ENCODE measurements at places on chromosomes 16 and 17.

GRCh38 chr16:57830890-57831484 lies 28.7 kb upstream of the KIFC3 start:
- DNase-seq = no peak

GRCh38 chr16:28182183-28182582 lies 29.6 kb downstream of the XPO6 start:
- DNase-seq = no peak

DNA sequence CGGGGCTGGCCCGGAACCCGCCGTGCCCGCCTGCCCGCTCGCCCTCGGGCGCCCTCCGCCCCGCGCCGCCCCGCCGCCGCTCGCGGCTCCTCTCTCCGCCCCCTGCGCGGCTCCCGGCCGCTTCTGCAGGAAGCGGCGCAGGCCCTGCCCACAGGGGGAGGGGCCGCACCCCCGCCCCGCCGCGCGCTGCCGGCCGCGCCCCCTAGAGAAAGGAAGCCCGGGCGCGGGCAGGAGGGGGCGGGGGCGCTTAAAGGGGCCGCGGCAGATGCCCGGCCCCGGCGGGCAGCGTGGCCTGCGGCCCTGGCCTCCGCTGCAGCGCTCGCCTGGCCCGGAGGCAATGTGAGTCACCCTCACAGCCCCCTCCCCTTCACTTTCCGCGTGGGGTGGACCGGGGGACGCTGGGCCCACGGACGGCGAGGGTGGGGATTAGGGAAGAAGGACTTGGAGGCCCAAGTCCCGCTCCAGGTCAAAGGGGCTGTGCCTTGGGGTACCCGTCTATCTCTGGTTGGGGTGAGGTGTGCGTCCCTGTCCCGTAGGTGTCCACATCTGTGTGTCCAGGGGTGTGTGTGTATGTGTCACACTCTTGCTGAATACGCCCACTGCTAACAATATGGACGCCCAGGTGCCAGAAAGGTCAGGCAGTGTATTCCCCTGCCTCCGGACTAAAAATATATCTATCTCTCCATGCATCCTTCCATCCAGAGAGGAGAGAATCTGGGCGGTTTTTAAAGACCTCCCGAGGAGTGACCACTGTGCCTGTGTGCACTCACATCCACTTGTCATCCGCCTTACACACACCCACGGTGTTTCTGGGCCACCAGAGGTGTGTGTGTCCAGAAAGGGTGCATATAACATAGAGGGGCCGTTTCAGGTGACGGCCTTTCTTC lies at the start of gene GIT1:
Gene GIT1 (minus strand): TSS at position 125 of the 887 bp plus-strand sequence. CDS start 270 bp downstream, outside the sequence.
- DNase-seq = peak; percentile 96

DNA sequence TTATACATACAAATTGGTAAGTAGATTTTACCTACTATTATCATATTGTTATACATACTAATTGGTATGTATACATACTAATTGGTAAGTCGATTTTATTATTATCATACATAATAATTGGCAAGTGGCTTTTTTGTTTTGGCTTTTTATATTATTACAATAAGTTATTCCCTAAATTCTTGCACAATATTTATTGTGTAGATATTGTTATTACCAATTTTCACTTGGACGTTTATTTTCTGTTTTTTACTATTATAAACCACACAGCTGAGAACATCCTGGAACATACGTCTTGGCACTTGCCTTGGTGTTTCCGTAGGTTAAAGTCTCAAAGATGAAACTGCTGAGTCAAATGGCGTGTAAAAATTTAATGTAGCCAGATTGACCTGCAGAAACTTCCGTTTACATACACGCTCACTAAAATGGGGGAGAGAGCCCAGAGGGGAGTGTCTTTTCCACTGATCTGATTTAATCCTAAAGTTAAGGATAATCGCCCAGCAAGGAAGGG lies 18.9 kb downstream of the GNGT2 start:
- DNase-seq = no peak

GRCh38 chr17:27319541-27320221 lies 25.8 kb downstream of the WSB1 start:
- no peak for DNase-seq

DNA sequence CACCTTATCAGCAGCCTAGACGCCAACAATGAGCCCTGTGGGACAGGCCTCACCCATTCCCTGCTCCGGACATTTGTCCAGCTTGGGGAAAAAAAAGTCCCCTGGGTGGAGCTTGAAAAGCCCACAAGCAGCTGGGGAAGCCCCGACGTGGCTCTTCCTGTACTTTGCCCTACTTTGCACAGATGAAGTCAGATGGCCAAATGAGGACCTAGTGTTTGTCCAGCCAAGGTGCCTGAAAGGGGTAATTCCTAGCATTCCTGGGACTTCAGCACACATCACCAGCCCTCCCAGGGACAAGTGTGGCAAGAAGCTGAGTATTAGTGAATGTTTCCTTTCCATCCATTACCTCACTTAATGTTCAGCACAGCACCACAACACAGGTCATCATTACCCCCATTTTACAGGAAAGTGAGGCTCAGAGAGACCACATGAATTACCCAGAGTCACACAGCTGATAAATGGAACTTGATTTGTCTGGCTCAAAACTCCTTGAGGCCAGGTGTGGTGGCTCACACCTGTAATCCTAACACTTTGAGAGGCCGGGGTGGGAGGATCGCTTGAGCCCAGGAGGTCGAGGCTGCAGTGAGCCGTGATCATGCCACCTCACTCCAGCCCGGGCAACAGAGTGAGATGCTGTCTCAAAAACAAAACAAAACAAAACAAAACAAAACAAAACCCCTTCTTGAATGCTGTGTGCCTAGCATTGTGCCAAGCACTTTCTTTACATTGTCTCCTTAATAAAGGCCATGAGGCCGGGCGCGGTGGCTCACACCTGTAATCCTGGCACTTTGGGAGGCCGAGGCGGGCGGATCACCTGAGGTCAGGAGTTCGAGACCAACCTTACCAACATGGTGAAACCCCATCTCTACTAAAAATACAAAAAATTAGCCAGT lies 19.9 kb upstream of the PLLP start:
- DNase-seq = no peak

GRCh38 chr17:2197271-2197670 lies 106.3 kb downstream of the SMG6 start:
- no peak for DNase-seq

DNA sequence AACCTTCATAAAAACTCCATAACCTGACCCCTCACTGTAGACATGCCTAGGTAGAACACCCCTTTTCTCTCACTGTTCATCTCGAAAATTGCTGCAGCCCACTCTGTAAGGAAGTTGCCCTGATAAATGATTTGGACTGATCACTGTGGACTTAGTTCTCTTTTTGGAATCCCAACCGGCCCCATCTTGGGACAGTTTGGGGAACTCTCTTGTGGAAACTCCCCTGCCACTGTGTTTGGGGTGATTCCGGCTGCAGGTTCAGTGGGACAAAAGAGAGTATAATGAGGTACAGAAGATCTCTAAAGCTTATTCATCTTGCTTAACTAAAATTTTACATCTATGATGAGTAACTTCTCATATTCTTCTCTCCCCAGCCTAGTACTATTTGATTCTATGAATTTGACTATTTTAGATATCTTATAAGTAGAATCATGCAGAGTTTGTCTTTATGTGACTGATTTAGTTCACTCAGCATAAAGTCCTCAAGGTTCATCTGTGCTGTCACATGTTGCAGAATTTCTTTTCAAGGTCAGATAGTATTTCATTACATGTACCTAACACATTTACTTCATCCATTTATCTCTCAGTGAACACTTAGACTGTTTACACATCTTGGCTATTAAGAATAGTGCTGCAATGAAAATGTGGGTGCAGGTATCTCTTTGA lies 84.9 kb downstream of the ABCA8 start:
- DNase-seq = no peak

All from Karpas-422 (cell line).